ENCODE measurements at places on chromosomes 4 and X. TPM values are rescaled to one million over a fixed set of nuclear protein-coding genes. Genes with fewer than 3 reads are reported as not detected.

The IL15 gene
- total RNA-seq, result 0.65 TPM

The NPY5R gene
- not detected for total RNA-seq

The AVPR2 gene
- not detected for total RNA-seq

The SLC39A8 gene
- total RNA-seq, result 6.9 TPM

The CFAP47 gene
- not detected for total RNA-seq

The FDCSP gene
- total RNA-seq, result not detected

The PABPC1L2B gene
- not detected for total RNA-seq

The HSFX3 gene
- total RNA-seq, result not detected

The KIT gene
- 21.4 TPM for total RNA-seq

The CXCL6 gene
- 0.10 TPM for total RNA-seq

The SPP1 gene
- total RNA-seq, result not detected

The TLL1 gene
- 15.7 TPM for total RNA-seq

The STATH gene
- total RNA-seq, result not detected

The TXK gene
- 0.38 TPM for total RNA-seq

The CCDC110 gene
- total RNA-seq, result 0.19 TPM

The ZAR1 gene
- total RNA-seq, result 0.19 TPM

The SYNPO2 gene
- 0.65 TPM for total RNA-seq

The MAML3 gene
- total RNA-seq, result 16.4 TPM

The PAK3 gene
- total RNA-seq, result 0.29 TPM

The FGFR3 gene
- 0.33 TPM for total RNA-seq

The TCEAL7 gene
- total RNA-seq, result 1.5 TPM

The RHOXF2B gene
- total RNA-seq, result not detected

The JAKMIP1 gene
- total RNA-seq, result not detected

The CEP44 gene
- 5.9 TPM for total RNA-seq

The P2RY10 gene
- total RNA-seq, result not detected

The MRPL1 gene
- total RNA-seq, result 35.6 TPM

The HHIP gene
- total RNA-seq, result 854 TPM

The ZCCHC4 gene
- 10.0 TPM for total RNA-seq

The KDM5C gene
- 121 TPM for total RNA-seq

The CLIC2 gene
- 10.8 TPM for total RNA-seq

The TMSB15A gene
- 0.33 TPM for total RNA-seq

The ERVMER34-1 gene
- not detected for total RNA-seq

The SYAP1 gene
- total RNA-seq, result 22.7 TPM

Measured in vein endothelial cell (primary cell).